HS-27A (cell line): ENCODE measurements at places on chromosomes 16 and 17.

GRCh38 chr16:50695017-50696000 is 1.9 kb downstream of the NOD2 start:
- DNase-seq: no peak

DNA sequence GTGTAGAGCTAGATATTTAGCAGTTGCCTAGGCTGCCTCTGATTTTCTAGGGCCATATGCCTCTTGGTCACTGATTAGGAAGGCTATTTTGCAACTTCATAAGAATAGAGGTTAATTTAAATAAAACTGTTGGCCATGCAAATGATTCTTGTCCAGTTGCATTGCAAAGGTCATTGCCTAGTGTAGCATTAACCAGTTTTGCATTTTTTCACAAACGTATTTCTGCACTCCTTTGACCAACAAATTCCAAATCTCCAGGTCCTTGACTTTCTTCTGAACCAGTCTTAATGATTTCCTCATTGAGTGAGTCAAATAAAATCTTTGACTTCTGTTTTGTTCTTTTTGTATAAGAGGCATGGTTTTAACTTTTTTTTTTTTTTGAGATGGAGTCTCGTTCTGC is 33.5 kb downstream of the ERCC4 start:
- no peak for DNase-seq

- no peak for DNase-seq
Observed at GRCh38 chr16:80056324-80056723, 455.8 kb upstream of the MAF start.

DNA sequence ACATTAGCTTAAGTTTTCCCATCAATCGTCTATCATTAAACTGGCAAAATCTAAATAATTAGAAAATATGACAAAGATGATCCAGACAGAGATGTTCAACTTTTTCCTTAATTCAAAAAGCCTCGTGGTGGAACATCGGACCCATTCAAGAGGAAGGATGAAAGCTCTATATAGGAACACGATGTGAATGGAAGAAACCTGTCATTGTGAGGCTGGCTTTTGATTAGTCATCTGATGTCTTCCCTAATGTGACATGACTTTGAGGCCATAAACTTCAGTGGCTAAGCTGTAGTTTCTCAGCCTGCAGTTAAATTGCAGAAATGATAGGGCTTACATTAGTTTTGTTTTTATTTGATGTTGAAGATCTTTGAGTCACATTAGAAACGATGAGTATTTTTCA is 1.0 kb downstream of the AMZ2 start:
- DNase-seq: no peak

DNA sequence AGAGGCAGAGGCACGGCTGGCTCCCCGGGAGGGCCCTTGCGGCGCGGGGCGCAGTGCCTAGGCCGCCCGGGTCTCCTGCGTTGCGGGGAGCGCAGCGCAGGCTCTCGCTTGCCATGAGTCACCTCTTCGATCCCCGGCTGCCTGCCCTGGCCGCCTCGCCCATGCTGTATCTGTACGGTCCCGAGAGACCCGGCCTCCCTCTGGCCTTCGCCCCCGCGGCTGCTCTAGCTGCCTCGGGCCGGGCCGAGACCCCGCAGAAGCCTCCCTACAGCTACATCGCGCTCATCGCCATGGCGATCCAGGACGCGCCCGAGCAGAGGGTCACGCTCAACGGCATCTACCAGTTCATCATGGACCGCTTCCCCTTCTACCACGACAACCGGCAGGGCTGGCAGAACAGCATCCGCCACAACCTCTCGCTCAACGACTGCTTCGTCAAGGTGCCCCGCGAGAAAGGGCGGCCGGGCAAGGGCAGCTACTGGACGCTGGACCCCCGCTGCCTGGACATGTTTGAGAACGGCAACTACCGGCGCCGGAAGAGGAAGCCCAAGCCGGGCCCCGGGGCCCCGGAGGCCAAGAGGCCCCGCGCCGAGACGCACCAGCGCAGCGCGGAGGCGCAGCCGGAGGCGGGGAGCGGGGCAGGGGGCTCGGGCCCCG is 390 bp downstream of the FOXL1 start:
- DNase-seq: no peak

DNA sequence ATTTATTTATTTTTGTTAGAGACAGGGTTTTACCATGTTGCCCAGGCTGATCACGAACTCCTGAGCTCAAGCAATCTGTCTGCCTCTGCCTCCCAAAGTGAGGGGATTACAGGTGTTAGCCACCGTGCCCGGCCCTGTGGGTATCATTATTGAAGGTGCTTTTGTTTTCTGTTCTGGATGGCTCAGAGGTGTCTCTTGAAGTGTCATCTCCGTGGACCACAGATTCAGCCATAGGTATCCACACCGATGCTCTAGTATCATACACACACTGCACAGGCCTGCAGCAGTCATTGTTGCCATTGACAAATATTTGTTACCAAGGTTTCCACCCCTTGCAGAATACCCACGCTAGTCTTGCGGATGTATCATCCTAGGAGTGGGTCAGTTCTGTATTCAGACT is 446.2 kb downstream of the XYLT1 start:
- DNase-seq: no peak

DNA sequence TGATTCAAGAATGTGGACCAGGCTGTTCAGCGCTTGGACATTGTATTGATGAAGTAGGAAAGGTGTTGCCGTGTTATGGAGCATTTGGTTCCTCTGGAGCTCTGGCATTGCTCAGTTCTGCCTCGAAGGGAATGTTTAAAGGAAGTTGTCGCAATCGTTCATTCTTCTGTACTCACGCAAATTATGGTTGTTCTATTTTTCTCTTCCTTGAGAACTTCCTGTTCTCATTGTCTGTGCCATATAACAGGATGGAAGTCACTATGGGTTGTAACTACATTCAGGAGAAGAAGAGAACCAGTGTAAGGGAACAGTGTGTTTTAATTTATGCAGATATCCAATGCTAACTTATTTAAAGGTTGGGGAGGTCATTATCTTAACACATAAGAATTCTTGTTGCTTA is 13.0 kb downstream of the PCTP start:
- no peak for DNase-seq

- DNase-seq: no peak
Observed at GRCh38 chr17:4055014-4055413, 87.8 kb downstream of the ZZEF1 start.

DNA sequence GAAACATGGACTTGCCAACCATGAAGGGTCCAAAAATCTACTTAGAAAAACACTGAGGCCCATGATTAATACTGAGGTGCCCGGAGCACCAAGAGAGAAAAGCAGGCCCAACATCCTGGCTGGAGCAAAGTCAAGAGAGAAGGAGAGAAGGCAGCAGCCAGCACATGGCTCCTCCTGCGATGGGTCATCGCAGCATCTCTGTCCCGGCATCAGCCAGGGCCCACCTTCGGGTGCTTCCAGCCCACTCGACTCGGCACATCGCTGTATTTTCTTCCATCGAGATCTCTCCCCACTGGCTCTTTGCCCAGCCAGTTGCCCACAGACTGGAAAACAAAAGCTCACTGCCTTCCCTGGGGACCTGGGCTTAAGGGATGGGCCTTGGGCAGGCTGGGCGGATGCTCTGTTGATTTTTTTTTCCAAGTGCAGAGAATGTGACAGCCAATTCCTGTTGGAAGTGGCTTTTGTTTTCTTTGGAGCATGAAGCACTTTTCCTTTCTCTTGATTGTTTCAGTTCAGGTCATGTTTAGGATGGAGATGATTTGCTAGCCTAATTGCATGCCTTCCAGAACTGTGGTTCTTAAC is 58.1 kb downstream of the CYB5B start:
- peak; percentile 69 for DNase-seq

DNA sequence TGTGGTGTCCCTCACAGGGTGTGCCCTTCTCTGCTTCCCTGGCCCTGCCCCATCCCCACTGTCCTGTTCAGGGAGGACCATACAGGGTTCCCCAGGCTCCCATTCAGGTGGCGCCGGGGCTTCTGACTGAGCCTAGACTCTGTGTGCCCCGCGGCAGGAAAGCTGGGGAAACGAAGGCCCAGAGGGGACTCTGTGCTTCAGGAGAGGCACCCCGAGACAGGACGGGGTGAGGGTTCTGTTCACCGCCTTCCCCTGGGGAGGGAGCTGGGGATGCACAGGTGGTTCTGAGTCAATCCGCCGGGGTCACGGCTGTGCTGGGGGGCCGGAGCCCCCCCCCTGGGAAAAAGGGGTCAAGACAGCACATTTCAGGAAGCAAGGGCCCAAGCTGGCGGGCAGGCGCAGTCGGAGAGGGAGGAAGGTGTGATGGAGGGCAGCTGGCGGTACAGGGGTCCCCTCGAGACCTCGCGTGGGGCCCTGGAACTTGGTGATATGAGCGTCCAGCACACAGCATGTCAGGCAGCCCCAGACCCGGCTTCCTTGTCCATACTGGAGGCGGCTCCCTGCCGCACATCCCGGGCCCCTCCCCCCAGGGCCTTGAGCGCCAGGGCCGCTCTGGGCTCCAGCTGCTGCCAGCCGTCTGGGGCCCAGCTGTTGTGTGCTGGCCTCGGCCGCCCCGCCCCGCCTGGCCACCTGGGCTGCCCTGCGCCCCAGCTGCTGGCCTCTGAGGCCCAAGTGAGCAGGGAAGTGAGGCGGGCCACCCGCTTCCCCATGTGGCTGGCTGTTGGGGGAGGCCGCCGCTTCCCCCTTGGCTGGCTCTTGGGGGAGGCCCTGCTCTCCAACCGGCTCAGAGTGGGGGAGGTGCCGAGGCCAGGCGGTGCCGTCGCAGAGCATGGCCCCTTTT is 5.6 kb upstream of the NOTUM start:
- DNase-seq: no peak

DNA sequence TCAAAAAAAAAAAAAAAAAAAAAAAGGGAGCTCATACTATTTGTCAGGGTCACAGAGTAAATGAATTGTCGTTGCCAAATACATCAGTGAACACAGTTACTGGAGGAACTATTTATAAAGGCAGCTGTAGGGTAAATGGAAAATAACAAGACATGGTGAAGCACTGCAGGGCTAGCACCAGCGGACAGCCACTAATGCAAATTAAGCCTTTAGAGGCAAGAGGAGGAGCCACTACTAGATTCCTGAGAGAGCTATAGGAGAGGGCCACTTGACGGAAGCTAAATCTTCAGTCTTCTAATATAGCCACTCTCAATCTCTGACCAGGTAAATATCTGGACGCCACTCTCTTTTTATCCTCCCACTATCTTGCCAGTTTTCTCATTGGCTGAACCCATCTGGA is 801.2 kb upstream of the GOT2 start:
- no peak for DNase-seq

- DNase-seq: peak; percentile 69
Observed at GRCh38 chr17:82450357-82451106, at the start of gene CYBC1. CYBC1 (minus strand) TSS chr17:82450752; CDS start chr17:82449254, 1,498 bp downstream.

DNA sequence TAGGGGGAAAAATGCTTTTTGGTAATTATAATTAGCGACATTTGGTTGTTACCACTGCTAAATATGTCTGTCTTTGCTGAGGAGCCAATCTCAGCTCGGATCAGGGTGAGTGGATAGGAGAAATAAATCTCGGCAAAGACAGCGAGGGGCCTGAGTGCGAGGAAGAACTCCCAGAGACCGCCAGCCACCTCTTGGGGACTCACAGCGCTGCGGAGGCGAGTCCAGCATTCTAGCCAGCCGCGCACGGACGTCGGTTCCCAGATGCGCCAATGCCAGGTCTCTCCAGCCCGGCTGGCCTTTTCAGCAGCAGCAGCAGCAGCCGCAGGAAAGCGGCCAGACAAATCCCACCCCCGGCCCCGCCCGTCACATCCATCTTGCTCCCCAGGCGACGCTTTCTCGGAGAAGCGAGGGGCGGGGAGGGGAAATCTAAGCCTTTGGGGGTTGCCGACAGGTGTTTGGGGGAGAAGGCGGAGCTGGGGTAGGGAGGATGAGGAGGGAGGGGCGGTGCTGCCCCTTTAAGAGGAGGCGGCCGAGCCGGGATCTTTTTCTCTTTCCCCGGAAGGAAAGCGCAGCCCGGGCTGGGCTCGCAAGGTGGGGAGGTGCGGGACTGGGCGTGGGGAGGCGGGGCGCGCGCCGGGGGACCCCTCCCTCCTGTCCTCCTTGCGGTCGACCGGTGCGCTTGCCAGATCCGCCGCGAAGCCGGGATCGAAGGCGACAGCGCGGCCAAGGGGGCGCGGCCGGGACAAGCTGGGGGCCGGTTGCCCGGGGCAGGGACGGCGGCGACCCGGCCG is at the start of gene ITGA3:
ITGA3 (plus strand) TSS at position 685 of the 791 bp plus-strand sequence. CDS start 330 bp downstream, outside the sequence.
- DNase-seq: no peak

DNA sequence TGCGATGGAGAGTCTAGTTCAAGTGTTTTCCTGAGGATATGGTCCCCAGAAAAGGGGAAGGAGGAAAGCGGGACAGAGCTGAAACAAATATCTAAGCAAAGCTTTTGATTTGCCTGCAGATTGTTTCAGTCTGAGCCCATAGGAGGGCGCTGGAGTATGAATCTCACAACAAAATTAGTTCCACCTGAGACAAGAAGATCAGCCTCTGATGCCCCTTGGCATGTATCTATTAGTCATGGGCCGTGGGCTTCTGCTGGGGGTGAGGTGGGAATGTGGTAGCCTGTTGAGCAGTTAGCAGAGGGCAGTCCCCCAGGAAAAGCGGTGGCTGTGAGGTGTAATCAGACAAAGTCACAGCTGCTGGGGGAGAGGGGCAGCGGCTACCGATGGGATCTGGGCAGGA is 446.9 kb downstream of the CA10 start:
- DNase-seq: no peak

DNA sequence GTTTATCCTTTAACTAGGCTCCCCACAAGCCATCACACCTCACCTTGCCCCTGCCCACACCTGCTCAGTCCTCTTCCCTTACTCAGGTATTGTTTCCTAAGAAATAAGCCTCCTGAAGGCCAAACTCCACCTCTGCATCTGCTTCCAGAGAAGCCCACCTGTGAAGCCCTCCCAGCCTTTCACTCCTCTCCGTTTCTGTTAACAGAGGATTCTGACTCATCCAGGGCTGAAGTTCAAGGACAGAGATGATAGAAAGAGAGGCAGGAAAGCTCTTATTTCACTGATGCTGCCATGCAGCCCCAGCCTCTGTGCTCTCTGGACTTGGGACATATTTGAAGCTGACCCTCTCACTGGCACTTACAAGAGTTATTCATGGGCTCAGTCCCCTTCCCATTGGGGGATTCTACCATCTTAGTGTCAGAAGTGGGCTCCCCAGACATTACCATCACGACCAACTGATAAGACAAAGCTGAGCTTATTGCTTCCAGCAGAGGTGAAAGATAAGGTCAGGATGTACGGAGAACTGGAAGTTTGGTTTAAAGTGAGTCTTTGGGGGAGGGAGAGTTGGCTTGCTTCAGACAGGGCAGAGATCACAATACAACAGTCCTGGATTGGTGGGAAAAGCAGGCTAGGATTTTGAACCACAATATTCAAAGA is 35.3 kb upstream of the XYLT2 start:
- DNase-seq: no peak

- no peak for DNase-seq
Observed at GRCh38 chr16:12721841-12722421, 81.8 kb downstream of the CPPED1 start.

- DNase-seq: no peak
Observed at GRCh38 chr17:72631949-72632684, 460.4 kb downstream of the SLC39A11 start.

- no peak for DNase-seq
Observed at GRCh38 chr16:75083813-75084212, 32.8 kb downstream of the LDHD start.

DNA sequence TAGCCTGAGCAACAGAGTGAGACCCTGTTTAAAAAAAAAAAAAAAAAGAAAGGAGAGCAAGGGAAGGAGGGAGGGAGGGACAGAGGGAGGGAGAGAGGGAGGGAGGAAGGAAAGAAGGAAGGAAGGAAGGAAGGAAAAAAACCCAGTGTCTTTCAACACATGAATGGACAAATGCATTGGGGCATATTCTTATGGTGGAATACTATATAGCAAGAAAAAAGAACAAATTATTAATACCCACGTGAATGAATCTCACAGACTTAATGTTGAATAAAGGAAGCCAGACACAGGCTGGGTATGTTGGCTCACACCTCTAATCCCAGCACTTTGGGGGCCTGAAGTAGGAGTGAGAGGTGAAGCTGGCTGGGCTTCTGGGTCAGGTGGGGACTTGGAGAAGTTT is 20.3 kb downstream of the RAPGEFL1 start:
- DNase-seq: no peak

- no peak for DNase-seq
Observed at GRCh38 chr17:64004903-64005733, 7.0 kb downstream of the PRR29 start.
